ENCODE measurements at places on chromosomes 6 and 20.

GRCh38 chr20:35629427-35630145 lies 14.0 kb downstream of the SPAG4 start:
- DNase-seq: no peak

GRCh38 chr6:79913369-79913768 lies 34.0 kb downstream of the ELOVL4 start:
- no peak for DNase-seq

DNA sequence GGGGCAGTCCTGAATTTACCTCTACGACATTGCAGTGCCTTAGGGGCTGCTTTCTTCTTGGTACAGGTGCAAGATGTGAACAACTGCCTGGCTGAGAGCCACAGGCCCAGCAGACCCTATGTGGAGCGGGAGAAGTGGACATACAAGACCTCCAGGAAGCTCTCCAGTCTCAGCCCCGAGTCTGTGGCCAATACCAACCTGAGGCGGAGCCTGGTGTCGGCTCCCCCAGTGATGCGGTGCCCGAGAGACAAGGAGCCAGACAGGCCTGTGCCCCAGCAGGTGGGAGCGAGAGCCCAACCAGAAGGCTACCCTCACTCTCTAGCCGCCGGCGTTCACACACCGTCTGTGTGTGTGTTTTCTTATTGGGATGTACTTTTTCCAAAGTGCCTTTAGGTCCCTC lies 59.6 kb downstream of the EFCAB8 start:
- no peak for DNase-seq

DNA sequence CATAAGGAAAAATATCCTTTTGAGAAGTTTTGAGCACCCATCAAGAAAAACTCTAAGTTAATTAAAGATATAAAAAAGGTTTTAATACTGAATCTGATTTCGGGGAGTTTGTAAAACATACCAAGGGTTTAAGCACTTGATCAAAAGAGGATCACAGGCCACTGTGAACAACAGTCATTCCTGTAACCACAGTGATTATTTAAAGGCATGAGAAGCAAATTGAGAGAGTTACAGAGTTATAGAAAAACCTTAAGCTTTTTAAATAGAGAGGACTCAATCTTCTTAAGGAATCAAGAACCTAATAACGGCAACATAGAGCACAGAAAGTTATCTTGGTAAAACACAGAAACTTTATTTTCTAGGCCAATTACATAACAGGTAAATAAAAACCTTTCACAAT lies 831.6 kb downstream of the C6orf118 start:
- DNase-seq: no peak

- no peak for DNase-seq
Observed at GRCh38 chr6:160141001-160141726, 19.5 kb downstream of the SLC22A1 start.

All from GM12891 (cell line).